ENCODE measurements at places on chromosomes 2 and 18.

GRCh38 chr2:95234816-95235215 lies 27.5 kb downstream of the ZNF892 start:
- no peak for DNase-seq

GRCh38 chr2:217954971-217955740 lies 47.6 kb downstream of the TNS1 start:
- no peak for DNase-seq

GRCh38 chr2:165794536-165794928 lies 485 bp upstream of the GALNT3 start:
- DNase-seq: no peak

- no peak for DNase-seq
Measured at GRCh38 chr18:275486-275885, 7.6 kb upstream of the THOC1 start.

- no peak for DNase-seq
Measured at GRCh38 chr2:100767224-100767653, 52.7 kb upstream of the NPAS2 start.

- no peak for DNase-seq
Measured at GRCh38 chr2:45102141-45102540, 92.9 kb upstream of the SIX2 start.

GRCh38 chr2:235550378-235550760 lies 56.5 kb downstream of the AGAP1 start:
- no peak for DNase-seq

GRCh38 chr2:72994991-72995380 lies 76.5 kb downstream of the SFXN5 start:
- no peak for DNase-seq

GRCh38 chr2:105576050-105576439 lies 168.7 kb upstream of the NCK2 start:
- no peak for DNase-seq

DNA sequence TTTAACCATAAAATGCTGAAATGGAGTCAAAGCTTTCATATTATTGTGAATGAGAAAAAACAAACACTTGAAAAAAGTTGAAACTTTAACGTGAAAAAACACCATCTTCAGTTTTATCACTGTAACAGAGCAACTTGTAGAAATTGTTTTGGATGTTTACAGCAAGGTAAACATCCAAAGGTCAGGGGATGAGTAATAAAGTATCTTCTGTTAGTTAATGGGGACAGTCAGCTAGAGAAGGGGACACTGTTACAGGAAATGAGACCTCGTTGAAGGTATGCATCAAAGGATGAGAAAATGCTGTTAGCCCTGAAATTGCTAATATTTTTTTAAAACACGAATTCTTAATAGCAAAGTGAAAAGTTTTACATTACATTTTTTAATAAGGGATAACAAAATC lies 2.9 kb downstream of the RHBDD1 start:
- no peak for DNase-seq

GRCh38 chr2:136328207-136328795 lies 210.4 kb upstream of the CXCR4 start:
- DNase-seq: no peak

- no peak for DNase-seq
Measured at GRCh38 chr2:96170626-96171025, 25.4 kb upstream of the DUSP2 start.

All from caudate nucleus (tissue), 63 donors.